ENCODE measurements at places on chromosomes 11 and 22.

GRCh38 chr11:72072348-72072747, 8.0 kb downstream of the NUMA1 start:
- no peak for DNase-seq

GRCh38 chr11:20474176-20474881, 86.8 kb downstream of the PRMT3 start:
- no peak for DNase-seq

DNA sequence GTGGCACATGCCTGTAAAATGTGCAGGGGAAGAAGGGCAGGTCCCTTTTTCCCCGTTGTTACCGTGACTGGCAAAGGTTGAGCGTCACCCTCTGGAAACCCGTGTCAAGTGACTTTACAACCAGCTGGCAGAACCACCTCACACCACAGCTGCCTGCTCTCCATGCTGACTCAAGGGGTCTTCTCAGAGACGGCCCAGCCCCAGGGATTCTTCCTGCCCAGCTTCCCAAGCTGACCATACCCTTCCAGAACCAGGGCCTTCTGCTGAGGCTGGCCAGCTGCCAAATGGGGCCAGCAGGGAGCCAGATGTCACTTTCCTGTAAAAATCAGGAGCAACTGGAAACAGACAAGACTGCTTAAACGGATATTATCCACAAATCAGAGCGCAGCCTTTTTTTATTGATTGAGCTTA, 6.3 kb downstream of the PC start:
- DNase-seq = no peak

DNA sequence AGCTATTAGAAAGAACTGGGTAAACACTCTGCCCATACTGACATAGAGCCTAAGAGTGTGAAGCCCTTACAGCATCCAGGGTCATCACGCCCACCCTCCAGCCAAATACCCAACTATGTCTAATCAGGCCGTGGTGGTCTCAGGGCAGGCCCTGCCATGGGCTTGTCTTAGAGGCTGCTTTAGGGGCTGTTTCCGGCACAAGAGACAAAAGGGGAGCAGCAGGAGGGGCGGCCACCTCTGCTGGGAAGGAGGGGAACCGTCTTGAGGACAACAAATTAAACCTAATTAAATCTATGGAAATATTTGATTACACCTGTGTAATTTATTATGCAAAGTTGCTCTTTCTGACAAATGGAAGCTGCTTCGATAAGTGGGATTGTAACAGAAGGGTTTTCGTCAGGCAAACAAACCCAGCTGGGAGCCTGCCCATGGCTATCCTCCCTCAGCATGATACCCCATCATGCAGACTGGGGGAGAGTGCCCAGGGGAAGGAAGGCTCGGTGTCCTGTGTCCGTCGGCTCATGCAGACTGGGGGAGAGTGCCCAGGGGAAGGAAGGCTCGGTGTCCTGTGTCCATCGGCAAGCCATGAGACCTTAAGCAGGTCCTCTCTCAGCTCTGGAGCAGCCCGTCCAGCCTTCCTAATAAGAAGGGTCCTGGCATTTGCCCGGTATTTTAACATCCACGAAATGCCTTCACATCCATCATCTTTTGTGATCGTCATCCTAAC, 163.6 kb upstream of the B3GAT1 start:
- no peak for DNase-seq

DNA sequence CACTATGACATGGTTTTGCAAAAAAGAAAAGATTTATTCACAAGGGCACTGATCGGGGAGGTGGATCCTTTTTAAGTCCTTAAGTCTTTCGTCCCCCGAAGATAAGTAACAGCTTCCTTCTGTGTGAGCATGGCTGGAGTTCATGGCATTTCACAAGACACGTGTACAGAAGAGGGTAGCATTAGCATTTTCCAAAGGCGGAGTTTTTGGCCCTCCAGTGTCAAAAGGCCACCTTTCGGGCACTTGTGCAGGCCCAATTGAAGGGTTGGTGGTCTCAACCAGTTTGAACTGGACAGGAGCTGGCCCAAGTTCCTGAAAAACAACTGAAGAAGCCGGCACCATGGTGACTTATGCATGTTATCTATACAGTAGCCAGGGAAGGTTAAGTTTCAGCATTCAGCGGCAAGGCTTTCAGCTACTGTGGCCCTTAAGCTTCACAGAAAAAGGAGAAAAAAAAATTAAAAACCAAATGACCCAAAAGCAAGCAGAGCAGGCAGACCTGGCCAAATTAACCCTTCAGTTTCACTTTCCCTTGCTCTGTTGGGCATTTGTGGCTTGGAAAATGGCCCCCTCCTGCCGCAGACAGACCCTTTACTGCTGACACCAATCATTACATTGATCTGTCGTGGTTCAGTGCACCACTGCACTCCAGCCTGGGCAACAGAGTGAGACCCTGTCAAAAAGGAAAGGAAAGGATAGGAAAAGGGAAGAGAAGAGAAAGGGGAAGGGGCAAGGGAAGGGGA, 18.7 kb downstream of the ZNF74 start:
- no peak for DNase-seq

DNA sequence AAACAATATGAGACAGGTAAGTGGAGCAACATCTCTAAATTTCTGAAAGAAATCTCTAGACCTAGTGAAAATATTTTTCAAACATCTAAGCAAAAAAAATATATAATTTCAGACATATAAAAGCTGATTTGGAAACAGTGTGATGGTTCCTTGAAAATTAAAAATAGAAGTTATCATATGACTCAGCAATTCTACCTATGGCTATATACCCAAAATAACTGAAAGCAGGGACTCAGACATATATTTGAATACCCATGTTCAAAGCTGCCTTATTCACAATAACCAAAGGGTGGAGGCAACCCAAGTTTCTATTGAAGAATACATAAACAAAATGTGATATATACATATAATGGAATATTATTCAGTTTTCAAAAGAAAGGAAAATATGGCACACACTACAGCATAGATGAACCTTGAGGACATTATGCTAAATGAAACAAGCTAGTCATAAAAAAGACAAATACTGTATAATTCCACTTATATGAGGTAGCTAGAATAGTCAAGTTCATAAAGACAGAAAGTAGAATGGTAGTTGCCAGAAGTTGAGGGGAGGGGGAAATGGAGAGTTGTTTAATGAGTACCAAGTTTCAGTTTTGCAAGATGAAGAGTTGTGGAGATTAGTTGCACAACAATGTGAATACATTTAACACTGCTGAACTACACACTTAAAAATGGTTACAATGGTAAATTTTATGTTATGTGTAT, 300.4 kb downstream of the TTC28 start:
- no peak for DNase-seq

DNA sequence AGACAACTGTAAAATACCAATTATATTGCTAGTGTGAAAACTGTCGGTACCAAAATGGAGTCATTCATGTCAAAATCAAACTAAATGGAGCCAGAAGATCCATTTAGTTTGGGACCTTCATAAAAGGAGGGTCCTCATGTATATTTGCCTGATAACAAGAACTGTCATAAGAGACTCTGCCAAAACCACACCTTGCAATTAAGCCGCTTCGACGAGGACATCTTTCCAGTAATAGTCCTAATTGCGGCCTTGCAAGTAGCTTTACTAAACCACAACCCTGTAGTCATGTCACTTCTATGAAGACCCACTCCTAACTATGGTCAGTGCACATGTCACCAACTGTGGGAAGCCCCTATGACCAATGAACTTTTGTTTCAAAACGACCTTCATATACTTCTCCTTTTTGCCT, 9.4 kb downstream of the UBQLN3 start:
- DNase-seq = no peak

GRCh38 chr11:68776442-68777235, 25.3 kb upstream of the TESMIN start:
- DNase-seq = no peak

- DNase-seq = no peak
Measured at GRCh38 chr22:22216450-22216959, 28.1 kb upstream of the VPREB1 start.

GRCh38 chr11:2377511-2378443, 667 bp downstream of the CD81 start:
- no peak for DNase-seq

DNA sequence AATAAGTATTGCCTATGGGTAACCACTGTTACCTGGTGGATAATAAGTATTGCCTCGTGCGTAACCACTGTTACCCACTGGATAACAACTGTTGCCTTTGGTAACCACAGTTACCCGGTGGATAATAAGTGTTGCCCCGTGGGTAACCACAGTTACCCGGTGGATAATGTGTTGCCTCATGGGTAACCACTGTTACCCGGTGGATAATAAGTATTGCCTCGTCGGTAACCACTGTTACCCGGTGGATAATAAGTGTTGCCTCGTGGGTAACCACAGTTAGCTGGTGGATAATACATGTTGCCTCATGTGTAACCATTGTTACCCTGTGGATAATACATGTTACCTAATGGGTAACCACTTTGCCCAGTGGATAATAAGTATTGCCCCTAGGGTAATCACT, 9.8 kb upstream of the NXPE4 start:
- DNase-seq = no peak

GRCh38 chr22:38069372-38070249, 12.4 kb downstream of the PICK1 start:
- DNase-seq = no peak

DNA sequence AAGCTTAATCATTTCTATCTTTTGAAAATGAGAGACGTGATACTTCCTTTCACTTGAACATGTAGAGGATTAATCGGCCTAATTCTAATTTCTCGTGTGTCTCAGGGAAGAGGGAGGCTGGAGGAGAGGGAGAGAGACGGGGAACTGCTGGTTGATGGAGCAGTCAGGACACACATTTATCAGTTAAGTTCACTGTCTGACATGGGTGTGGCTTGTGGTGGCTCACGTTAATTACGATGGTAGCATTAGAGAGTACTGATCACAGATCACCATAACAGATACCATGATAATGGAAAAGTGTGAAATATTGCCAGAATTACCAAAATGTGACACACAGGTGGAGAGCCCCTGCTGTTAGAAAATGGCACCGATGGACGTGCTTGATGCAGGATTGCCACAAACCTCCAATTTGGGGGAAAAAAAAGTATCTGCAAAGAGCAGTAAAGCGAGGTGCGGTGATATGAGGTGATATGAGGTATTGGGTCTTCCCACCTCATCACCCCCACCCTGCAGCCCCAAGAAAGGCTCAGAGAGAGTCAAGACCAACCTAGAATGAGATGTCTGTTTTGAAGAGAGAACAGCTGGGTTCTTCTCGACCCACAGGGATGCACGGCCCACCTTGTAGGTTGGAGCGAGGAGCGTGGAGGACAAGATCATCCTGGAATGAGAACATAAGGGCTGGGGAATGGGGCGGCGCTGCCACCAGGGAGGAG, 19.7 kb downstream of the ZBED4 start:
- DNase-seq = no peak

- DNase-seq = no peak
Measured at GRCh38 chr11:111476366-111476765, 35.8 kb downstream of the BTG4 start.

DNA sequence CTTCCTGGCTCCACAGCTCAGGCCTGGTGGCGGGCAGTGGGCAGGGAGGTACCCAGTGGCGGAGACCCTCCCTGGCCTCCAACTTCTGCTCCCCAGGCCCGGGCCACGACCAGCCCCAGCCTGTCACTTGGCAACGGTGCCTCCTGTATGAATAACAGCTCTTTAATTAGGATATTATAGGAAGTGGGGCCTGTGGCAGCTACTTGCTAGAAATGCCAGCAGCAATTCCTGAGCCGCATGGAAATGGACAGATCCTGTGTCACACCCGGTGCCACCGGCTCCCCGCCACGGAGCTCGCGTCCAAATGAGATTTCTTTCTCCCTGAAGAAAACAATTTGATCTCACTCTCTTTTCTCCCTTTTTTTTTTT, 104.5 kb downstream of the CHST1 start:
- no peak for DNase-seq

DNA sequence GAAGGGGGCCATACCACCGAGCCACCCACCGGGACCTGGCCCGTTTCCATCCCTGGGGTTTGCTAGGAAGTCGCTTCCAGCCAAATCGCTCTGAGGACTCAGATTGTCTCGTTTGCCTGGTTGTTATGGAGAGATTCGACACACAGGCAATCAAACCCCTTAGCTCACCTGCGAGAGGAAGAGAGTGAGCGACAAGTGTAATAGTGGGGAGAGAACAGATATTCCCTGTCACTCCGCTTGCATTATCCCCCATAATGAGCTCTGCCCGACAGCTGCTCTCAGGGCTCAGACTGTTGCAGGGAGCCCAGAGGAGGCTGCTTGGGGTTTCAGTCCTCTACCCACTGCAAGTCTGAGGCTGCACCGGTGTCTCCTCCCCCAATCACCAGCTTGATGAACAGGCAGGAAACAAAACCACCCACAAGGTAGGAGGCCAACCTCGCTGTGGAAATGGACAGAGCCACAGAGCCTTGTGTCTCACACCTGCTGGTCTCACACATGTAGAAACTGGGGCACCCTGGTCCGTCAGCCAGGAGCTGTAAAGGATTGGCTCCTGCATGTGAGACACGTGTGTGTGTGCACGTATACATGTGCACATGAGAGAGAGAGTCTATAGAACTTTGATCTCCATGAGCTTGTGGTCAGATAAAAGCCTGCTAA, 351.1 kb downstream of the BUD13 start:
- no peak for DNase-seq

GRCh38 chr22:45552580-45553350, 50.1 kb downstream of the FBLN1 start:
- DNase-seq = peak; percentile 49

GRCh38 chr22:49455595-49455994, 372.1 kb downstream of the BRD1 start:
- no peak for DNase-seq

GRCh38 chr11:32231909-32232493, 141.1 kb downstream of the RCN1 start:
- DNase-seq = no peak

- no peak for DNase-seq
Measured at GRCh38 chr22:30826670-30827355, 132.1 kb downstream of the OSBP2 start.

DNA sequence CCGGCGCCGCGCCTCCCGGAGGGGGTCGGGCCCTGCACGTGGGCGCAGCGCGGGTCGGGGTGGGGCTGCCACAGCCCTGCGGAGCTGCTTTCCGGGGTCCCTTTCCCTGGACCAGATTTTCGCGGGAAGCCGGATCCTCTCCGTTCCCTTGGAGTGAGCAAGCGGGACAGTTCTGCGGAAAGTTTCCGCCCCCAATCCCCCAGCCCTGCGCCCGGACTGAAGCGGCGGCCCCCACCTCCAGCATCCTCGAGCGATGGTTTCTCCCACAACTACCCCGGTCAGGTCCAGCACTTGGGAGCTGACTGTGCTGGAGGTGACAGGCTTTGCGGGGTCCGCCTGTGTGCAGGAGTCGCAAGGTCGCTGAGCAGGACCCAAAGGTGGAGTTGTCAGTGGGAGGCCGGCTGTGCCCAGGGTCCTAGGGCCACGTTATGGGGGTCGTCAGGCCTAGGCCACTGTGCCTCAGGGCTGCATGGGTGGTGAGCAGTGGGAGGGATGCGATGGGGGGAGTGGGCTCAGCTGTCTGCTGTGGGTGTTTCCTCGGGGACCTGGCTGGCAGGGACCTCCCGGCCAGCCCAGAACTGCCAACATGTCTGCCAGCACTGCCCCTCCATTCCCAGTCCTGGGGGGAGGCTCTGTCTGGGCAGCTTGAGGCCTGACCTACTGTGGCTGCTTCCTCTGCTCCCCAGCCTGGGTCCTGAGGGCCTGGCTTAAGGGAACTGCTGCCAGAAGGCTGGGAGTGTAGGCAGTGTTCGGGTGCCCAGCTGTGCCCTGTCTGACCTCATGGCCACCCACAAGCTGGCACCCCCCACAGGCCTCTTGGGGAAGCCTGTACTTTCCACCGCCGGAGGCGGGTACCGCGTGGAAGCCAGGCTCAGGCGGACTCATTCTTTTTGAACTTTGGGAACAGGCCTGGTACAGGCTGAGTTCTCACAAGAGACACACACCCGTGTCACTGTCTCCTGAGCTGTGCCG, 726 bp downstream of the ST3GAL4 start:
- DNase-seq = no peak

GRCh38 chr22:38815842-38816241, 21.9 kb upstream of the DNAL4 start:
- no peak for DNase-seq
